ENCODE measurements at places on chromosomes 16 and 17.

- DNase-seq, result no peak
Observed at GRCh38 chr17:81399481-81400153, 4.4 kb downstream of the BAHCC1 start.

DNA sequence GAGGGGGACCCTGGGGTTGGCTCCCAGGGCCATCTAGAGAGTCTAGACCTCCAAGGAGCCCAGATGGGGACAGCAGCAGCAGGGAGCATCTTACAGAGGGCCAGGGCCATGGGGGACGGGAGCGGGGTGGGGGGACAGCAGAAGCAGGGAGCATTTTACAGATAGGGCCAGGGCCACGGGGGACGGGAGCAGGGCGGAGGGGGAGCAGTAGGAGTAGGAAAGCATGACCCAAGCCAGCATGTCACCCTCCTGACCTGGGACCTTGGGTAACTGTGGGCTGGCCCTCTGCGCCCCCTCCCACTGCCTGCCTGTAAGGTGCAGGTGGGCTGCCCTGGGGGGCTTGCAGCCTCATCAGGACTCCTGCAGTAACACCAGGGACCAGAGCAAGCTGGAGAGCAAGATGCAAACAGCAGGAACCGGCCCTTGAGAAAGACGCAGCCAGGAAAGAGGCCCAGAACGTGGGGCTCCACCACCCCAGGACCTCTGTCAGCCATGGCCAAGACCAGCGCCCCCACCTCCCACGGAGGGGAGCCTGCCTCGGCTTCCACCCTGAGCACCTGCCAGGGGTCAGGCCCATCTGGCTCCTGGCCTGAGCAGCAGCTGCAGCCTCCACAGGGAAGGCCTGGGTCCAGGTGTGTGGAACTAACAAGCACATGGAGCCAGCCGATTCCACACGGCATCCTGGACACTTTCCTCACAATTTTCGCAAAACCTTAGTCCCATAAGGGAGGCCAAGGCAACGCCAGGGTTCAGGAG, 2.4 kb downstream of the ZNF598 start:
- no peak for DNase-seq

DNA sequence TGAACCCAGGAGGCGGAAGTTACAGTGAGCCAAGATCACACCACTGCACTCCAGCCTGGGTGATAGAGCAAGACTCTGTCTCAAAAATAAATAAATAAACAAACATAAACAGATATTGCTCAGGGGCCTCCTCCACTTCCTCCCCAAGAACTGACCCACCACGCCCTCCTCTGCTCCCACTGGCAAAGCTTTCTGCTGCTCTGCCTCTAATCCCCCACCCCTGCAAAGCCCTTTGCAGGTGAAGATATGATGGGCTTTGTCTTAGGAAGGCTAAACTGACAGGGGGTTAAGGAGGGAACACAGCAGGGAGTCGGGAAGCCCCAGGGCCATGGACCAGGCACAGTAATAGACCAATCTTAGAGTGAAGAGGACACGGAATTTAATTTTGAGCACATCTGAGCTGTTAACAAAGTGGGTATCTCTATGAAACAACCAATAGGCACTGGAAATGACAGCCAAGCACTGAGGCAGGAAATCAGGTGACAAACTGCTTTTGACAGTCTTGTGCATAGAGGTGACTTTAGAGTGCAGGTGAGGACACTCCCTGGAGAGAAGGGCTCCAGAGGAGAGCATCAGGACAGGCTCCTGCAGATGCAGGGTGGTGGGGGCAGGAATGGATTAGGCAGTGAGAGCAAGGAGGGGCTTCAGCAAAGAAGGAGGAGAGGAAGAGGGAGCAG, 6.4 kb upstream of the CD300LD start:
- no peak for DNase-seq

- DNase-seq, result no peak
Observed at GRCh38 chr17:81306491-81306890, 11.4 kb upstream of the SLC38A10 start.

DNA sequence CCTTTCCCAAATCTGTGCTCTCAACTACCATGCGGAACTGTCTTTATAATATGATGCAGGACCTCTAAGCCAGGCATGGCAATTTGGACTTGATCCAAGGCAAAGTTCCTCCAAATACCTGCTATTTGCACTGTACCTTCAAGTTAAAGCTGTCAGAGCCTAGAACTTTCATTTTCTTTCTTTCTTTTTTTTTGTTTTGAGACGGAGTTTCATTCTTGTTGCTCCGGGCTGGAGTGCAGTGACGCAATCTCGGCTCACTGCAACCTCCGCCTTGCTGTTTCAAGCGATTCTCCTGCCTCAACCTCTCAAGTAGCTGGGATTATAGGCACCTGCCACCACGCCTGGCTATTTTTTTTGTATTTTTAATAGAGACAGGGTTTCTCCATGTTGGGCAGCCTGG, 51.7 kb downstream of the ARHGAP27 start:
- no peak for DNase-seq

DNA sequence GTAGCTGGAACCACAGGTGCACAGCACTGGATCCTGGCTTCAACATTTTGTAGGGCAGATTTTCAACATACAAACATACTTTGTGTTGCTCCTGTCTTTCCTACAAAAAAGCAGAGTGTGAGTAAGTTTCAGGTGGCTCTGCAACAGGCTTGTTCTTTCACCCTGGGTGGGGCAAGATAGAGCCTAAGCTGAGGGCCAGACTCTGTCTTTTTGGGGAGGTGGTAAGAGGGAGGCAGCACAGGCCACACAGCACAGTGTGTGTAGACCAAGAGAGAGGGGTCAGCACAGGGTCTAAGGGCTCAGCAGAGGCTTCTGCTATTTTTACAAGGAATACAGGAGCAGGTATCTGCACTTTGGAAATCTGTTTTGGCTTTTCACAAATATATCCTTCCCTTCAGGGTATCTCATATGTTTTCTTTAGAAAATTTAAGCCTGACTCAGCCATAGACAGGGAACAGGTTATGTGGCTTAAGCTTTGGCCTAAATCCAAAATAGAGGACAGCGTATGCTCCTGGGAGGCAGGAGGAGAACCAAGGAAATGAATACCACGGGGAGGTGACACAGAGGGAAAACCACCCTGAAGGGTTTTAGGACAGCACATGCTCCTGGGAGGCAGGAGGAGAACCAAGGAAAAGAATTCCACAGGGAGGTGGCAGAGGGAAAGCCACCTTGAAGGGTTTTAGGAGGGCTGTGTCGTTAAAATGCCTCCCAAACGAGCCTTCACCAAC, 21.6 kb downstream of the EMC8 start:
- DNase-seq, result no peak

DNA sequence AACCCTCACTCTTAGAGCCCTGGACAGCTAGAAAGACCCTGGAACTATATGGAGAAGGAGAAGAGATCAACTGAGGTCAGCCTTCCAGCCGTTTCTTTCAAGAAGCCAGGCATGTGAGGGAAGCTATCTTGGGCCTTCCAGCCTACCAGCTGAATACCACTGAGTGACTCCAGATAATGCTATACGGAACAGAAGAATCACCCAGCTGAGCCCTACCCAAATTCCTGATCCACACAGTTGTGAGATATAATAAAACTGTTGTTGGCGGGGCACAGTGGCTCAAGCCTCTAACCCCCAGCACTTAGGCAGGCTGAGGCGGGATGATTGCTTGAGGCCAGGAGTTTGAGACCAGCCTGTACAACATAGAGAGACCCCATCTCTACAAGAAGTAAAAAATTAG, 26.2 kb upstream of the MYH10 start:
- no peak for DNase-seq

DNA sequence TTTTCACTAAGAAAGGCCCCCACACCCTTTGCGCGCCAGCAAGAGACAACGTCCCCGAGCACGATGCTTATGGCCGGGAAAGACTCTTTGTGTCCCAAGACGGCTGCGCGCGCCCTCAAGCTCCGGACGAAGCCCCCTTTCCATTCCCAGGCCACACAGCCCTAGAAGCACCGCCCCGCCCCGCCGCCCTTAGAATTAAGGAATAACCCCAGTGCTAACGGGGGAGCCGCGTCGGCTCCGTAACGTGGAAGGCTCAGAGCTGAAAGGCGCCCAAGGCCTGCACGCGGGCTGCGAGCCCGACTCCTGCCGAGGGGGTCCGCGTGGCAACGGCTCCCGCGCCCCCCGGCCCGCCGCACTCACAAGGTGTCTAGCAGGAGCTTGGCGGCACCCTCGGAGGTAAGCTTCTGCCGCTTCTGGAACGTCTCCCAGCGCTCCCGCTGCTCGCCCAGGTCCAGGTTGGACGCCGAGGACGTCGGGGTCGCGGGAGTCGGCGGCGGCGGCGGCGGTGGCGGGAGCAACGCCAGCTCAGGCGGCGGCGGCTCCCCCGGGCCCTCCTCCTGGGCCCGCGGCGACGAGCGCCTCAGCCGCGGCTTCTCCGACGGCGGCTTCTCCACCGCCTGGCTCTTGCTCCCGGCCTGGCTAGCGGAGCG, 477 bp downstream of the CENPV start:
- peak; percentile 13 for DNase-seq

DNA sequence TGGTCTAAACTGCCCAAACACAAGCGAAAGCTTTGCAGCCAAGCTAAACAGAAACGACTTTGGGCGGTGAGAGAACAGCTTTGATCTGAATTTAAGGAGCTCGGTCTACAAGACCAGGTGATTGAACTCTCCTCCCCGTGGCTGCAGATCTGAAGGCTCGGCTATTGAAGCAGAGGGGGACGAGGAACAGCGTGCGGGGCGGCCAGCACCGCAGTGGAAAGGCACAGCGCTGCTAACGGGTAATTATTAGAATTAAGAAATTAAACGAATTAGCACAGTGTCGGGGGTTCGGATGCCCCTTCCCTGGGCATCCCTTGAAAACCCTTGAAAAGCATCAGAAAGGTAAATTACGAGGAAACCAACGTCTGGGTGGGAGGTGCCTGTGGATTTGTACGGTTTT, 431 bp downstream of the TEKT3 start:
- DNase-seq, result no peak

DNA sequence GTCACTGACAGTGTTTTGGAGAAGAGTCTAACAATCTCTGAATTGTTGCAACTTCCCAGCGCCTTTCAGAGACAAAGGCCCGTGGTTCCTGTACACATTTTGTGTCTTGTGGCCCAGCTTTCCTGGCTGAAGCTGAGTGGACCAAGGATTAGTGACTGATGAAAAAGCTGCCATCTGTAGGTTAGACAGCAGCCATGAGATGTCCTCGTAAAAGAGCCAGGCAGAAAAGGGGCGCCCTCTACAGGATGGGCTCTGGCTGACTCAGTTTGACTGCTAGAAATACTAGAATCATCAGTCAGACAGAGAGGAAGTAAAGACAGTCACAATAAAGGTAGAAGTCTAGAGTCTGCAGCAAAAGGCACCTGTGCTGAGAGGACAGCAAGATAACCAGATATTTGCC, 26.5 kb upstream of the NF1 start:
- DNase-seq, result no peak

GRCh38 chr17:28956112-28956511, 4.8 kb upstream of the PHF12 start:
- no peak for DNase-seq

- DNase-seq, result no peak
Observed at GRCh38 chr17:1164935-1165556, 14.7 kb downstream of the ABR start.

DNA sequence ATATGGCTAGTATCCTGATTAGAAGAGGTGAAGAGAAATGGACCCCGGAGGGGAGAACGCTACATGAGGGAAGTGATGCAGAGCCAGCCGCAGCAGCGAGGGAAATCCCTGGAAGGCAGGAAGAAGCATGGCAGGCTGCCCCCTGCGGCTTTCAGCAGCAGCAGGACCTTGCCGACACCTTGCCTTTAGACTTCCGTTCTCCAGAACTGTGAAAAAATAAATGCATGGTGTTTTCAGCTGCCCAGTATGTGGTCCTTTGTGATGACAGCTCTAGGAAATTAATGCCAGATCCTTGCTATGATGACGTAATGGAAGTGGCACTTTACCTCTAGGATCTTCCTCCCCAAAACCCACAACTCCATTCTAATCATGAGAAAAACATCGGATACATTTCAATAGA, 9.7 kb upstream of the ZFP1 start:
- no peak for DNase-seq

DNA sequence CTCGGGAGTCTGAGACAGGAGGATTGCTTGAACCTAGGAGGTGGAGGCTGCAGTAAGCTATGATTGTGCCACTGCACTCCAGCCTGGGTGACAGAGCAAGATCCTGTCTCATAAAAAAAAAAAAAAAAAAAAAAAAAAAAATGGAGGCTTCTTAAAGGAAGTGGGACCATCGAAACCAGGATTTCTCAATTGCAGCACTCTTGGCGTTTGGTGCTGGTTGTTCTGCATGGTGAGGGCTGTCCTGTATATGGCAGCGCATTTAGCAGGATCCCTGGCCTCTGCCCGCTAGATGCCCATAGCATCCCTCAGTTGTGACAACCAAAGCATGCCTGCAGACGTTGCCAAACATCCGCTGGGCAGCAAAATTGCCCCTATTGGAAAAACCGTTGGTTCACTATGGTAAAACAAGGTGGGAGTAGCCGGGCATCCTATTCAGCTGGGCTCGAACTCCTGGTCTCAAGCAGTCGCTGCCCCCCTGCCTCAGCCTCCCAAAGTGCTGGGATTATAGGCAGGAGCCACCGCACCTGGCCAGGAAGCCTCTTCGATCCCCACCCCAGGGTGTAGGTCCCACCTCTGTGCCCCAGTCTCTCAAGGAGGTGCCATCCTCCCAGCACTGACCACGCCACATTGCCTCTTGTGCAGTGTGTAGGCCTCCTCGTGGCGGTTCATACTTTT, 6.5 kb upstream of the NPIPB7 start:
- DNase-seq, result no peak

GRCh38 chr17:4276514-4276913, 12.7 kb upstream of the ANKFY1 start:
- DNase-seq, result no peak

- DNase-seq, result no peak
Observed at GRCh38 chr17:50205111-50205962, 3.9 kb upstream of the COL1A1 start.

DNA sequence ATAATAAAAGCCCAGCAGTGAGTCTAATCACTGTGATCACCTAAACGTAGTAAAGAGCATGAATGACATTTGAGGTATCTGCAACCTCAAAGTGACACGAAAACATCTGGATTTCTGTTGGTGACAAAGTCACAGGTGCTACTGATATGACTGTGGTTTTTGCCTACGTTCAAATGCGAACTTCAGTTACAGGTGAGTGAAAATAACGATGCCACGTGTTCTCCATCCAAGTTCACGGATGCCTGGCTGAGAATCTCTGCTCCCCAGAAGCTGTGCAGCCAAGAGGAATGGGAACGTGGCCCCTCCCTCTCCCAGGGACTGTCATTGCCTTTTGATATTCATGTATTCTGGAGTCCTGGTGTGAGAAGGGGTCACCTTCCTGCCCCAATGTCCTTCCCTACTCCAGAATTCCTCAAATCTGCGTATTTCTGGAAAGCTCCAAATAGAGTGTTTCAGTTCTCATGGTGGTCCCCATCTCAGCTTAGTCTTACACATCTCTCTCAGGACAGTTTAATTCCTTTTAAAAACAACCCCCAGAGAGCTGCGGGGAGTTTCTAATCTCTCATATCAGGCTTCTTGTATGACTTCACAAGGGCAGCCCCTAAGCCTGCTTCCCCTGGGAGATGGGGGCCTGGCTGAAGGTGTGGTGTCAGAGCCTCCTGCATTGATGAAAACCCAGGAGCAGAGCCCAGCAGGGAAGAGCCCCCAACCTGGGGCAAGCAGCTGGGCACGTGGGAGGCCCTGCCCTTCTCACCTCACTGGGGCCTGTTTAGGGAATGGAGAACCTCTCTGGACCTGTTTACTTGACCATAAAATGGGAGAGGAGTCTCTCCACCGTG, 25.8 kb downstream of the PIK3R5 start:
- DNase-seq, result no peak

Measured in AG08395 (cell line).